ENCODE measurements at places on chromosomes 4 and X. TPM values are rescaled to one million over a fixed set of nuclear protein-coding genes. Genes with fewer than 3 reads are reported as not detected.
A peak's percentile ranks its signal among the peaks of the same experiment; 100 is the strongest.

The PDLIM3 gene
- total RNA-seq = 85.5 TPM

The S100P gene
- 33.4 TPM for total RNA-seq

The SCFD2 gene
- 15.8 TPM for total RNA-seq

The F8A2 gene
- total RNA-seq = not detected

The NPY1R gene
- 6.3 TPM for total RNA-seq

The MAGEB17 gene
- total RNA-seq = not detected

The ACE2 gene
- total RNA-seq = 169 TPM

The GRPR gene
- not detected for total RNA-seq

The GABRG1 gene
- total RNA-seq = 0.06 TPM

The TEX13C gene
- not detected for total RNA-seq

The ABCE1 gene
- 33.6 TPM for total RNA-seq

The HOPX gene
- 27.6 TPM for total RNA-seq

The ARX gene
- total RNA-seq = not detected

GRCh38 chr4:115360431-115360830, 247.0 kb upstream of the NDST4 start:
- no peak for DNase-seq

GRCh38 chr4:110124711-110125110, 73.7 kb downstream of the ELOVL6 start:
- DNase-seq = no peak

GRCh38 chr4:55733932-55734331, 85.7 kb upstream of the EXOC1L start:
- DNase-seq = peak; percentile 90

- no peak for DNase-seq
Observed at GRCh38 chr4:138911909-138912703, 103.5 kb upstream of the NOCT start.

DNA sequence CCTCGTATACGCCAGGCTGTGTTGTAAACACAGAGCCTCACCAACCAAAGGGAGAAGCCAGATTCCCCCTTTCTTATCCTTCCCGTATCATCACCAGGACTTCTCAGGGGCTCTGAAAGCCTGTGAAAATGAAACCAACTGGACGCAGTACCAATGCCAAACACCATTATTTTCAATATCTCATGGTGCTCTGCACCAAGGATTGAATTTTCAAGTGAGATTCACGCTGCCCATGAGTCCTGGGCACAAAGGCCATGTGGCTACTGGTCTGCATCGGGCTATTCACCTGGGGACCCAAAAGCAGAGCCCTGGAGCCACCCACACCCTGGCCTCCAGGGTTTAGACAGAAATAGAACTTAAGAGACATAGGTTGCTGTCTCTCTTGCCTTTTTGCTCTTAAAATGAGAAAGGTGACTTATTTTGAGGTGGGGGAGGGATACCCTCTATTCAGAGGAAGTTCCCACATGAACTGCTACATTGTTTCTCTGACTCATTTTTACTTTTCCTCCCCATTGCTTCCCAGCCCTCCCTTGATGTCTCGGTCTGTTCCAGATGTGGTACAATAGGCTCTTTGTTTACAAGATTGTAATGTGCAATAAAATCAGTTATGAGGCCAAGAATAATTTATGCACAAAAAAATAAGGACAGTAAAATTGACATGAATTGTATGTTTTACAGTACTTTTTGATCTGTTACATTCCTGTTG, 55.4 kb downstream of the MAML3 start:
- no peak for DNase-seq

GRCh38 chrX:128309311-128309710, 257.1 kb upstream of the ACTRT1 start:
- DNase-seq = no peak

GRCh38 chr4:1351854-1352566, 5.0 kb downstream of the UVSSA start:
- peak; percentile 84 for DNase-seq

DNA sequence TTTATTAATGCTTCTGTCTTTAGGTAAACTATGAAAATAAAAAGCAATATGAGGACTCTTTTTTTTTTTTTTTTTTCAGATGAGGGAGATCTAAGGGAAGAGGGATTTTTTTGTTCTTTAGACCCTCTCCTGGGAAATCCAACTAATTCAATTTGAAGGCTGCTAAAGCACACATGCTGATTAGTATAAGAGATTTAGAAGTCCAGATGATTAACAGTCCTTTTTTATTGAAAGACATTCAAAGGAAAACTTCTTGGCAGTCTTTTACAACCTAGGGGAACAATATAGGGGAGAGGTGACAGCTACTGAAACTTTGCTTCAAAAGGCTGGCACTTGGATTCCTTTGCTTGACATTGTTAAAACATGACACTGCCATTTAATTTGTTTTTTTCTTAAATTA, 602.5 kb downstream of the RAPGEF2 start:
- no peak for DNase-seq

DNA sequence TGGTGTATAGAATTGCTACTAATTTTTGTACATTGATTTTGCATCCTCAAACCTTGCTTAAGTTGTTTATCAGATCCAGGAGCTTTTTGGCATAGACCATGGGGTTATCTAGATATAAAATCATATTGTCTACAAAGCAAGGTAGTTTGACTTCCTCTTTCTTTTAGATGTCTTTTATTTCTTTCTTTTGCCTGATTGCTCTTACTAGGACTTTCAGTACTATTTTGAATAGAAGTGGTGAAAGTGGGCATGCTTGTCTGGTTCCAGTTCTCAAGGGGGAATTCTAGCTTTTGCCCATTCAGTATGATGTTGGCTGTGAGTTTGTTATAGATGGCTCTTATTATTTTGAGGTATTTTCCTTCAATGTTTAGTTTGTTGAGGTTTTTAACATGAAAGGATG, 187.9 kb upstream of the LCORL start:
- DNase-seq = no peak

DNA sequence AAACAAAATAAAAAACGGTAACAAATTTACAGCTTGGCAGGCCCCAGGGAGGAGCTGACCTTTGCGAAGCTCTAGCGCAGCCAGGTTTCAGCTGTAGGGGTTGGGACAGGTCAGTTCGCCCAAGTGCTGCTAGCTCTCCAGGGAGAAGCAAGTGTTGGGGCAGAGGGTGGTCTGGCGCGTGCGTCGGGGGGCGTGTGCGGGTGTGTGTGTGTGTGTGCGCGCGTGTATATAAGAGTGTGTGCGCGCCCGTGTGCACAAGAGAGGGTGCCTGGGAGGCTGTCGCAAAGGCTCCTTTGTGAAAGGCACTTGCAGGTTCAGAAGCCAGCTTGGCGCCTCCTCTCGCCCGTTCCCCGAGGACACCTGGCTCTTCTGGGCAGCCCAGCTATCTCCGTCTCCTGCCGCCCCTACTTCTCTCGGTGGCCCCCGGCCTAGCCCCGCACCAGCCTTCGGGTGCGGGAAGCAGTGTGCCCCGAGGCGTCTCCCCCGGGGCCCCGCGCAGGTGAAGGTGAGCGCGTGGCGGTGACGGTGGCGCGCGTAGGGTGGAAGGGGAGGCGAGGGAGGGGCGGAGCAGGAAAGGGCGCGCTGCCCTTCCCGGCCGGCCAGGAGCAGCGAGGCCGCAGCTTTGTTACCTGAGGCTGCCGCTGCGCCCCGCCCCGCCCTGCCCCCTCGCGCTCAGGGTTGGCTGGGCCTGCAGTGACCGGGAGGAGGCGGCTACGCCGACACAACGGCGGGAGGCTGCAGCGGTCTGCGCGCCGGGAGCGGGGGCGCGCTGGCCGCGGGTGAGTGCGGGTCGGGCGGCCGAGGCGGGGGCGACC, at the start of gene FHDC1:
TSS of gene FHDC1 (plus strand) at position 693 of the 815 bp plus-strand sequence. CDS start 6,735 bp downstream, outside the sequence.
- DNase-seq = peak; percentile 73

- no peak for DNase-seq
Observed at GRCh38 chr4:12894062-12894461, 590.1 kb downstream of the RAB28 start.

DNA sequence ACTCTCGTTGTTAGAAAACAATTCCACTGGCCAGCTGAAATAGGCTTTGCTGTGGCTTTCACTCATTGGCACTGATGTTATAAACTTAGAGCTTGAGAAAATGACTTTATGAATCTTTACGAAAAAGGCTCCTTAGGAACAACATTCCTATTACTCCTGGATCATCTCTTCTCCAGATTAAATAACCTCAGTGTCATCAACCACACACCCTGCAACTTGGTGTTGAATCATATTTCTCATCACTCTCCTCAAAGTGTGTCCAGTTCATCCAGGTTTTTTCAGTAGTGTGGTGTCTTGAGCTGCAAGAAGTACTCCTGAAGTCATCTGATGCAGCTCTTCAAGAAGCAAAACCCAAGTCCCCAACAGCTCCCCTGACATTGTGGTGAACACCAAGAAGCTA, 28.1 kb upstream of the ANOS1 start:
- DNase-seq = no peak

DNA sequence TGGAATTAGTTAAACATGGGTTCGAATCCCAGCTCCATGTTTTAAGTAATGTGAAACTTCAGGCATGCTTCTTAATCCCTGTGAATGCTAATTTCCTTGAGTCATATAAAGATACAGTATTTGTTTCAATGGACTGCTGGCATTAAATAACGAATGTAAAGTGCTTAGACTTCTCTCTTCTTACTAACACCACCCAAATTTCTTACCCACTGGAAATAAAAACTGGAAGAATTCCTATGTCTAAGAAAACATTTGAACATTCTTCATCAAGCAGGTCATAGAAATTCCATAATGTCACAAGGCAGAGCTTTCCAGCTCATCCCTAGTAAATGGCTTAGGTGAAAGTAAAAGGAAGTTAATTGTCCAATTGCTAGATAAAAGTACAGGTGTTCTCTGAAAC, 172.5 kb downstream of the ANK2 start:
- DNase-seq = no peak

DNA sequence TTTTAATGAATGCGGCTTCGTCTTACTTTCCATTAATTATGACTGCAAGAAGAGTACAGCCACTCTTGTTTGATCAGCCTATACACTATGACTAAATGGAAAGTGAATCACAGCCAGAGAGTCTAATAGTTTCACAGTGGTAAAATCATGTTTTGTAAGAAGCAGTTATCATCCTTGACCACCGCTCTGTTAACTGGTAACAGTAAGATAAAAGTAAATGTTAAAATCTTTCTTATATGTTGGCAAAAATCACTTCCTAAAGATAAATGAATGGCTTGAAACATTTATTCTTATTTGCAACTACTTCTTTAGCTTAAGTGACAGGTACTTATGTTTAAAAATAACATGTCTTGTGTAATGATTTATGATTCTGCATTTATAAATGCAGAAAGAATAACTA, 13.2 kb downstream of the GALNT7 start:
- no peak for DNase-seq

GRCh38 chr4:48943387-48943786, 36.8 kb upstream of the OCIAD2 start:
- no peak for DNase-seq

- no peak for DNase-seq
Observed at GRCh38 chr4:38411981-38412536, 251.9 kb upstream of the KLF3 start.

- DNase-seq = peak; percentile 28
Observed at GRCh38 chrX:66015152-66015831, 24.6 kb downstream of the VSIG4 start.

DNA sequence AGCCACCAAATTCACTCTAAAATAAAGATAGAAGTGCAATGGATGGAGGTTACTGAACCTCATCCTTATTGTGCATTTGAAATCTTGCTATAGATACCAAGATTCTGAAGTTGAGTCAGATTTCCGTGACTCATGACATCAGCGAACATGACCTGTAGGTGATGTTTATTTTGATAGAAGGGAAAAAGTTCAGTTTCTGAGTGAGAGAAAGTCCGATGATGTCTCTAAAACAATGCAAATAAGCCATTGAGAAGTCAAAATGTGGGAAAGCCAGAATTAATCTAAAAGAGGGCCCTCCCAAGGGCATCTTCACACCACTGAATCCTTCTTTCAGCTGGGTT, 20.0 kb downstream of the PHOX2B start:
- no peak for DNase-seq

GRCh38 chr4:163606896-163607691, 112.6 kb downstream of the TMA16 start:
- no peak for DNase-seq
